ENCODE measurements at places on chromosomes 4 and X.

GRCh38 chr4:7979652-7979968 lies 39.9 kb upstream of the AFAP1 start:
- DNase-seq = no peak

GRCh38 chr4:123558865-123559264 lies 162.3 kb downstream of the SPRY1 start:
- DNase-seq = no peak

GRCh38 chr4:1012034-1012739 lies 761 bp downstream of the FGFRL1 start:
- DNase-seq = peak; percentile 38

GRCh38 chr4:140229881-140230280 lies 75.9 kb upstream of the MAML3 start:
- DNase-seq = no peak

GRCh38 chr4:81562093-81562492 lies 90.4 kb upstream of the RASGEF1B start:
- no peak for DNase-seq

DNA sequence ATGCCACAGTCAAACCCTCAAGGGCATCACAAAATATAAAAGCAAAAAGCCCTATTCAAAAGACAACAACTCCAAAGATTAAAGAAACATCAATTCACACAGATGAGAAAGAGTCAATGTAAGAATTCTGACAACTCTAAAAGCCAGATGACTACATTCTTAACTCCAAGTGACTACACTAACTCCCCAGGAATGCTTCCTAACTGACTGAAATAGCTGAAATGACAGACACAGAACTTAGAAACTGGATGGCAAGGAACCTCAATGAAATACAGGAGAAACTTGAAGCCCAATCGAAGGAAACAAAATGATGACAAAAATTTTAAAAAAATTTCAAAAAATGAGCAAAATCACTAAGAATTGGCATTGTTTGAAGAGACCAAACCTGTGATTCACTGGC lies 1047.6 kb upstream of the PCDH10 start:
- peak; percentile 69 for DNase-seq
